ENCODE measurements at places on chromosomes 2 and 18.
A peak's percentile ranks its signal among the peaks of the same experiment; 100 is the strongest.

DNA sequence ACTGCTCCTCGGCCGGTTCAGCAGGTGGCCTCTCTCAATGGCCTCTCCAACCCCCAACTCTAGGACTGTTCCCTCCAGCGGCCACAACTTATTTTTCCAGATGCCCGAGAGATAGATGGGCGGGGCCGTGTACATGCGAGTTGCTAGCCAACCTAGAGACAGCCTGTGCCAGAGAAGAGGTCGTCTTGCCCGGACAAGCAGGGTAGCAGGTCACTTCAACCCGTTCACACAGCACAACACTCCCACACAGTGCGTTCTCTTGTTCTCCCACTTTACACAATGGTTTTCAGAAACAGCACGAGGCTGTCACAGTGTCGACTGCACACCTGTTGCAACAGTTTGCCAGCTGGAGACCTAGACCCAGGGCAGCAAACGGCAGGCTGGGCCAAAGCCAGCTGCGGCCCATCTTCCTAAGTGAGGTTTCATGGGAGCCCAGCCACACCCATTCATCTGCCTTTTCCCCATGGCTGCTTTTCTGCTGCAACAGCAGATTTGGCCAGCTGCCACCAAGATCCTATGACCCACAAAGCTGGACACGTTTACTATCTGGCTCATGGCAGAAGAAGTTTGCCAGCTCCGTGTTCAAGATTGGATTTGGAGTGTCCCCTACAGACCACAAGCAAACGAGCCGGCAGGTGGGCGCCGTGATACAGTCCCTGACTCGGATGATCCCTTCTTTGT lies 7.3 kb upstream of the PRLH start:
- H3K36me3 ChIP-seq = peaks cover 2% of the 10 kb centered on the region
- H3K27me3 ChIP-seq = peaks cover 8% of the 10 kb centered on the region
- peaks cover 10% of the 10 kb centered on the region for H3K4me1 ChIP-seq
- DNase-seq = no peak

DNA sequence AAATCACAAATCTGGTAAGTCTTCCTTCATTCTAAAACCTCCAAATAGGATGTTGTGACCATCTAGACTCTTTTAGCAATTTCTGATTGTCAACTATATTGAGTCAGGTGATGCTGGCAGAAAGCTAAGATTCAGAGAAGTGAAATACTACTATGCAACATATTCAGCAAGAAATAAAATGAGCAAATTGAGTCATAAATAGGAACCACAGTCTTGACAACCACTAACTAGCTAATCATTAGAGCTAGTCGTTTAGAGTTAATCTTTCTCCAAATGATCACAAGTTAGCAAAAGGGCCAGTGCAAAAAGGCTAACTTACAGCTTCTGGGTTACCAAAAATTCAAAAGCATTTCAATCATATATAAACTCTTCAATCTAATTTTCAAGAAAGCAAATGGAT lies 54.5 kb downstream of the ROCK1 start:
- no peak overlapping the region for H3K4me3 ChIP-seq
- H3K27ac ChIP-seq = no peak overlapping the region
- no peaks in the 10 kb centered on the region for H3K27me3 ChIP-seq
- H3K4me1 ChIP-seq = peaks cover 5% of the 10 kb centered on the region
- no peak for DNase-seq

- H3K4me3 ChIP-seq = no peak overlapping the region
- H3K27ac ChIP-seq = no peak overlapping the region
- no peaks in the 10 kb centered on the region for H3K27me3 ChIP-seq
- H3K36me3 ChIP-seq = no peaks in the 10 kb centered on the region
Observed at GRCh38 chr18:72375618-72376017, 168.5 kb downstream of the CBLN2 start.

DNA sequence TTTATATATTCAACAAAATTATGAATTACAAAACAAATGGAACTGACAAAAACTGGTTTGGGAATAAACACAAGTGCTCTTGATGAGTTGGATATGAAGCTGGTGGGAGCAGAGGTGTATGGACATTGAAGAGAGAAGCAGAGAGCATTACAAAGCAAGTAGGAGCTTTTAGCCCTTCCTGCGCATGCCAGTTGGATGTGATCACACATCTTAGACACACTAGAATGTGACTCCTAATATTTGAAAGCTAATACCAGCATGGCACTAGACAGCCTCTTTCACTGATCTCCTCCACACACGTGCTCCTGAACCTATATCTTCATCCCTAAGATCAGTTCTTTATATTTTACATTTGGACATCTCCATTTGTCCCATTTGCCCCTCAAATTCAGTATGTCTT lies 298.1 kb downstream of the MTX2 start:
- peaks cover 26% of the 10 kb centered on the region for H3K27me3 ChIP-seq
- no peak for DNase-seq
- no peaks in the 10 kb centered on the region for H3K4me1 ChIP-seq
- H3K27ac ChIP-seq = no peak overlapping the region
- no peaks in the 10 kb centered on the region for H3K36me3 ChIP-seq

- DNase-seq = no peak
- no peaks in the 10 kb centered on the region for H3K36me3 ChIP-seq
- no peak overlapping the region for H3K27ac ChIP-seq
- H3K27me3 ChIP-seq = peaks cover 56% of the 10 kb centered on the region
- peaks cover 12% of the 10 kb centered on the region for H3K4me1 ChIP-seq
- H3K4me3 ChIP-seq = no peak overlapping the region
Observed at GRCh38 chr2:75558136-75558535, 2.6 kb downstream of the EVA1A start.

GRCh38 chr2:148720501-148721001 lies 76.0 kb downstream of the EPC2 start:
- peaks cover 28% of the 10 kb centered on the region for H3K36me3 ChIP-seq
- H3K27ac ChIP-seq = no peak overlapping the region
- DNase-seq = no peak
- peaks cover 42% of the 10 kb centered on the region for H3K4me1 ChIP-seq
- no peaks in the 10 kb centered on the region for H3K27me3 ChIP-seq

- DNase-seq = no peak
- peaks cover 21% of the 10 kb centered on the region for H3K4me1 ChIP-seq
- peaks cover 3% of the 10 kb centered on the region for H3K36me3 ChIP-seq
- H3K27ac ChIP-seq = peak overlapping the region; percentile 81
- H3K27me3 ChIP-seq = peaks cover 7% of the 10 kb centered on the region
Observed at GRCh38 chr2:202377207-202377761, 1.2 kb downstream of the BMPR2 start.

DNA sequence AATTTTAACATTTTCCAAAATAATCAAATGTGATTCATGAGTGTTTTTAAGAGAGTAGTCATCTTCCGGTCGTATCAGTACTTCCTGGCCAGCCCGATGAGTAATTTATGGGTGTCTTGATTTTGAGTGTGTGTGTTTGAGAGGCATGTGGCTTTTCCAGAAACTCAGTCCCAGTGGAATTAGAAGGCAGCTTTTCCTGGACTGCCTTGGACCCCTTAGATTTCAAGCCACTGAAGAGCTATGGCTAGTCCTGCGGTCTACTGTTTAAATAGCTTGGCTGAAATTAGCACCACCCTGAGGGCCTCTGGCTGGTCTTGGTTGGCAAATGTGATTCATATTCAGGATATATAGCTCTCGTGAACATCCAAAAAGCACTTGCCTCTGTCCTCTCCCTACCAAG lies 59.4 kb downstream of the HK2 start:
- no peak overlapping the region for H3K27ac ChIP-seq
- no peak overlapping the region for H3K4me3 ChIP-seq
- DNase-seq = no peak
- no peaks in the 10 kb centered on the region for H3K4me1 ChIP-seq
- H3K36me3 ChIP-seq = peaks cover 68% of the 10 kb centered on the region

- H3K36me3 ChIP-seq = no peaks in the 10 kb centered on the region
- no peaks in the 10 kb centered on the region for H3K4me1 ChIP-seq
- no peak for DNase-seq
- H3K27me3 ChIP-seq = no peaks in the 10 kb centered on the region
Observed at GRCh38 chr2:145021962-145022665, 502.2 kb upstream of the ZEB2 start.

GRCh38 chr2:32061973-32062861 lies 1.1 kb upstream of the SPAST start:
- peak overlapping the region; percentile 42 for H3K27ac ChIP-seq
- H3K27me3 ChIP-seq = peaks cover 3% of the 10 kb centered on the region
- peaks cover 24% of the 10 kb centered on the region for H3K4me1 ChIP-seq
- peak overlapping the region; percentile 97 for H3K4me3 ChIP-seq
- no peak for DNase-seq
- H3K36me3 ChIP-seq = peaks cover 2% of the 10 kb centered on the region

DNA sequence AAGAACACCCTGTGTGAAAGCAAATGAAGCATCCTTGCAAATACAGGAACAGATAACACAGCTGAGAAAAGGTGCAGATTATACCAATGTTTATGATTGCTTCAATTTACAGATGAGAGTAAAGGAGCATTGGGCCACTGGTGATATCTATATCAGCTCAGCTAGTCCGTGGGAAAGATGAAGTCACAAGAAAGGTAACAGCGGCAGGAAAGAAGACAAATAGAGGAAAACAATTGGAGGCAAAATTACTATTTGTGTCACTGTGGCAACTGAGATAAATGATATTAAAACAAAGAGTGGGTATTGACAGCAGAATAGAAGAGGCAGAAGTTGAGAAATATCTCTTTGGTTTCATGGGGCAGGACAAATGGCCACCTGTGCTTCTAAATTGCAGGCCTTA lies 121.2 kb upstream of the CAVIN2 start:
- no peak overlapping the region for H3K27ac ChIP-seq
- no peaks in the 10 kb centered on the region for H3K4me1 ChIP-seq
- H3K27me3 ChIP-seq = peaks cover 5% of the 10 kb centered on the region
- H3K4me3 ChIP-seq = no peak overlapping the region

- DNase-seq = no peak
- H3K36me3 ChIP-seq = no peaks in the 10 kb centered on the region
- no peak overlapping the region for H3K4me3 ChIP-seq
- no peak overlapping the region for H3K27ac ChIP-seq
- H3K4me1 ChIP-seq = peaks cover 17% of the 10 kb centered on the region
Observed at GRCh38 chr2:212814941-212815340, 276.3 kb upstream of the ERBB4 start.
